ENCODE measurements at places on chromosomes 11 and 22. TPM values are rescaled to one million over a fixed set of nuclear protein-coding genes. Genes with fewer than 3 reads are reported as not detected.

GRCh38 chr11:108551651-108552462 is 41.7 kb downstream of the EXPH5 start:
- no peak for DNase-seq

- DNase-seq: peak; percentile 15
Observed at GRCh38 chr22:23692598-23693291, 1.9 kb downstream of the RGL4 start.

DNA sequence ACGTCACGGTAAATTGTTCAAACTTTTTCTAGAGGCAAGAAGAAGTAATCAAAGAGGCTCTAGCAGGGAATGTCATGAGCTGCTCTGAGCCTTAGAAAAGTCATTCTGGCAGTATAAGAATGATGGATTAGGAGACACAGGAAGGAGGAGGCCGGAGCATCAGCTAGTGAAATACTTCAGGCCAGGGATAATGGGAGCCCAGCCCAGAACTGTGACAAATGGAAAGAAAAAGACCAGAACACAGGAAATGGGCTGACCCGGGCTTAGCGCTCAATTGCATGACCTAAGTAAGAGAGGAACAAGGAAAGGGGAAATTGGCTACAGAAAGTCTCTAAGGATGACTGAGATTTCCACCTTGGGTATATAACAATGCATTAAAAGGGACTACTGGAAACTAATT is 108.6 kb downstream of the LARGE1 start:
- peak; percentile 31 for DNase-seq

DNA sequence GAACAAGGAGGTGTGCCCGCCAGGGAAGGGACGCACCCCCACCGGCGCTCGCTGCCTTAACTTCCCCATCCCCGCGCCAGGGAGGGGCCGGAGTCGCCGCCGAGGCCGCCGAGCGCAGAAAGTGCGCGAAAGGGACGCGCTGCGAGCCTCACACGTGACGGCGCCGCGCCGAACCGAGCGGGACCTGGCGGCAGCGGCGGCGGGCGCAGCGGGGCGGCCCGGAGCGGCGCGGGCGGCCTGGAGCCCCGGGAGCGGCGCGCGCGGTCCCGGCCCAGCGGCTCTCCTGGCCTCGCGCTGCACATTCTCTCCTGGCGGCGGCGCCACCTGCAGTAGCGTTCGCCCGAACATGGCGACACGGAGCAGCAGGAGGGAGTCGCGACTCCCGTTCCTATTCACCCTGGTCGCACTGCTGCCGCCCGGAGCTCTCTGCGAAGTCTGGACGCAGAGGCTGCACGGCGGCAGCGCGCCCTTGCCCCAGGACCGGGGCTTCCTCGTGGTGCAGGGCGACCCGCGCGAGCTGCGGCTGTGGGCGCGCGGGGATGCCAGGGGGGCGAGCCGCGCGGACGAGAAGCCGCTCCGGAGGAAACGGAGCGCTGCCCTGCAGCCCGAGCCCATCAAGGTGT is at the start of gene SORL1:
SORL1 (plus strand) TSS at position 329 of the 623 bp plus-strand sequence; CDS start at position 347, 18 bp downstream.
- DNase-seq: no peak

PKP3 gene
- 0.18 TPM for total RNA-seq

OR8D4 gene
- not detected for total RNA-seq

All from SJCRH30 (cell line).